ENCODE measurements at places on chromosomes 11 and 22.

DNA sequence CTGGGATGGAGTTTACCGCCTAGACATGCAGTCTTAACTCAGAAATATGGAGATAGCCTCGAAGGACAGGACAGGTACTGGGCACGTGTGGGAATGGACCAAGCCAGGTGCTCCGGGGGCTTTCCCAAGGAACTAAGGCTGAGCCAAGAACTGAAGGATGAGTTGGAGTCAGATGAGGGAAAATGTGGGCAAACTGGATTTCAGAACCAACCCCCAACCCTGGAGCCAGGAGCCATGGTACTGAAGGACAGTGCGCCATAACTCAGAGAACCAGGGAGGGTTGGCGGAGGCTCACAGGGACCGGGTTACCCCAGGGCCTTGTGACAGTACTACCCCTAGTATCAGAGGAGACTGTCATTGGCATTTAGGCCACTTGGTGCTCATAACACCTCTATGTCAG lies 2.5 kb upstream of the MIF start:
- DNase-seq = no peak

DNA sequence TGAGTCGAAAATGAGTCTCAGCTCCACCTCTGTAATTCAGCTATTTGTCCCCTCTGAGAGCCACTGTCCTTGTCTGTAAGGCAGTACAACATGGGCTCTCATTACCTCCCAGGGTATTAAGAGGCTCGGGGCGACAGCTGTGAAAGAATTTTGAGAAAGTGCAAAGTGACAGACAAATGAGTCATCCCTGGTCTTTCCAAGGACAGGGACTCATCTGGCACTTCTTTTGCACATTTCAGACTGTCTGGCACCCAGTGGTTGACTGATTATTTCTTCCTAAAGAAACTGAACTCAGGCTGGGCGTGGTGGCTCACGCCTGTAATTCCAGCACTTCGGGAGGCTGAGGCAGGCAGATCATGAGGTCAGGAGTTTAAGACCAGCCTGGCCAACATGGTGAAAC lies 62.1 kb upstream of the ARFGAP3 start:
- DNase-seq = no peak

- DNase-seq = no peak
These were observed 25.9 kb downstream of the RAB6A start for GRCh38 chr11:73734993-73735392.

DNA sequence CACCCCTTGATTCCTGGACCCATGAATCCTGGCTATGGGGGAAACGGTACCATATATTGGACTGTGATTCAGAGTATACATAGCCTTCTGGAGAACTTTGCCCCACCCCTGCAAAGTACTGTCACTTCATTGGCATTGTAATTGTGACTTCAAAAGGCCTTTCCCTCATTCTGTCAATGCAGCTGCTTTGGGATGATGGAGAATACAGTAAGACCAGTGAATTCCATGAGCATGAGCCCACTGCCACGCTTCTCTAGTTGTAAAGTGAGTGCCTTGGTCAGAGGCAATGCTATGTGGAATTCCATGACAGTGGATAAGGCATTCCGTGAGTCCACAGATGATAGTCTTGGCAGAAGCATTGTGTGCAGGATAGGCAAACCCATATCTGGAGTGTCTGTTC lies 25.7 kb upstream of the MSANTD2 start:
- DNase-seq = no peak

GRCh38 chr11:89182773-89183518 lies 5.3 kb downstream of the TYR start:
- no peak for DNase-seq

- no peak for DNase-seq
These were observed 6.6 kb downstream of the RTL6 start for GRCh38 chr22:44491269-44492035.

- no peak for DNase-seq
These were observed 53.2 kb downstream of the GRIK4 start for GRCh38 chr11:120564573-120565311.

- no peak for DNase-seq
These were observed 1.4 kb upstream of the UVRAG start for GRCh38 chr11:75813622-75814039.

DNA sequence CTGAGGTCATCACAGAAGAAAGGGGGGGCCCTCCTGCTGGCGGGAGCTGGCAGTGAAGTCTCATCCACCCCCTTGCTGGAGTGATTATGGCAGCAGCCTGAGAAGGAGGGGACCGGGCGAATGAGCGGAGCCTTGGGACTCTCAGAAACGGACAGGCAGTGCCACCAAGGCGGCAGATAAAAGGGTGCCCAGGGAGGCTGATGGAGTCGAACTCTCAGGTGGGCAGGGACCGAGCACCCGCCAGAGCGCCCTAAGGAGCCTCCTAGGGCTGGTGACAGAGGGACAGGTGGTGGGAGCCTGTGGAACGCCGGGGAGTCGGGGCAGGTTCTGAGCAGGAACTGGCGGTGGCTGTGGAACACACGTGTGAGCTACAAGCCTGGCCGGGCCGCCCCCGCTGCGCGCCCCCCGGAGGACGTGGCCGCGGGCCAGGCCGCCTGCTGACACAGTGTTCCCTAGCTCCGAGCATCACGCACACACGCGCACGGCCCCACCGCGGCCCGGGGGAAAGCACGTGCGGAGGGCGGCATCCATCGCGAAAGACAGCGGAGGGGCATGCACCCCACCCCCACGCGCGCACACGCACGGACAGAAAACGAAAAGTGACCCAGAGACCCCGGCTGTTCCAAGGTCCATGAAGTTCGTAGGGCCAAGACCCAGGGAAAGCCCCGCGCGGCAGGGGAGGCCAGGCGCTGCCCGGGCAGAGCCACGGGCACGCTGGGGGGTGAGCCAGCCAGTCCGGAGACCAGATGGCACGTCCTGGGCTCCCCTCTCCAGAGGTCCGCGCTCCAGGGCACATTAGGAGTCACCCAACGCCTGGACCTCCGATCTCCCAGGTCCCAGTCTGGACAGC lies 1.0 kb downstream of the VWCE start:
- DNase-seq = peak; percentile 37

DNA sequence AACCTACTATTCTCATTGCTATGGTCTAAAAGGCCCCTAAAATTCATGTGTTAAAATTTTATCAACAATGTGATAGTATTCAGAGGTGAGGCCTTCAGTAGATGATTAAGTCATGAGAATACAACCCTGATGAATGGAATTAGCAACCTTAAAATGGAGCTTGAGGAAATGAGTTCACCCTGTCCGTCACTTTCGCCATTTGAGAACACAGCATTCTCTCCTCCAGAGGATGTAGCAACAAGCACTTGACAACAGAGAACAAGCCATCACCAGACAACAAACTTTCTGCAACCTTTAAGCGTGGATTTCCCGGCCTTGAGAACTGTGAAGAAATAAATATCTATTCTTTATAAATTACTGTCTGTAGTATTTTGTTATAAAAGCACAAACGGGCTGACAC lies 197.0 kb downstream of the SBF2 start:
- DNase-seq = no peak

DNA sequence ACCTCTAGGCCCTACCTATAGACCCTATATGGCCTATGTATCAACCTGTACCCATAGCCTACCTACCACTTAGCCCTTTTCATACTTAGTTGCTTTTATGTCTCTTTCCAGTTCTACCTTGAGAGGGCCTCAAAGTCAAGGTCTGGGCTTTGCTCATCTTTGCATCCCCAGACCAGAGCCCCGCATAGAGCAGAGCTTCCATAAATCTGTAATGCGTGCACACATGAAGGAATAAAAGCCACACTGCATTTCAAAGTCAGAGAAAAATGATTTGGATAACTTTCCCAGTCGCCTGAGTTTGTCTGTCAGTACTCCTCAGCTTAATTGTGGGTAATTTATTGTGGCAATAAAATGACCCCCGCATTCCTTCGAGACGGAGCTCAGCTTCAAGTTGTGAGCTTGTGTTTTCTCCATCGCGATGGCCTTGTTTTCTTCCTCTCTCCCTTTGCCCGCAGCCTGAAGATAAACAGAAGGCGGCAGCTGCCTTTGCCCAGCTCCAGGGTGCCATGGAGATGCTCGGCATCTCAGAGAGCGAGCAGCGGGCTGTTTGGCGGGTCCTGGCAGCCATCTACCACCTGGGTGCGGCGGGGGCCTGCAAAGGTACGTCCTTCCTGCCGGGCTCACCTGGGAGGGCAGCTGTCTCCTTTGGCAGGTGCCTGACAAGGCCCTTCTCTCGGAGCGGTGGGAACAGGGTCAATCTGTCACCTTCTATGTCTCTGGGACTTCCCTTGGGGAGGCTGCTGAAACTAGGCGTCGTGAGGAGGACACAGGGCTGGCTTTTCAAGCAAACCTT lies 55.7 kb downstream of the MYO18B start:
- no peak for DNase-seq

DNA sequence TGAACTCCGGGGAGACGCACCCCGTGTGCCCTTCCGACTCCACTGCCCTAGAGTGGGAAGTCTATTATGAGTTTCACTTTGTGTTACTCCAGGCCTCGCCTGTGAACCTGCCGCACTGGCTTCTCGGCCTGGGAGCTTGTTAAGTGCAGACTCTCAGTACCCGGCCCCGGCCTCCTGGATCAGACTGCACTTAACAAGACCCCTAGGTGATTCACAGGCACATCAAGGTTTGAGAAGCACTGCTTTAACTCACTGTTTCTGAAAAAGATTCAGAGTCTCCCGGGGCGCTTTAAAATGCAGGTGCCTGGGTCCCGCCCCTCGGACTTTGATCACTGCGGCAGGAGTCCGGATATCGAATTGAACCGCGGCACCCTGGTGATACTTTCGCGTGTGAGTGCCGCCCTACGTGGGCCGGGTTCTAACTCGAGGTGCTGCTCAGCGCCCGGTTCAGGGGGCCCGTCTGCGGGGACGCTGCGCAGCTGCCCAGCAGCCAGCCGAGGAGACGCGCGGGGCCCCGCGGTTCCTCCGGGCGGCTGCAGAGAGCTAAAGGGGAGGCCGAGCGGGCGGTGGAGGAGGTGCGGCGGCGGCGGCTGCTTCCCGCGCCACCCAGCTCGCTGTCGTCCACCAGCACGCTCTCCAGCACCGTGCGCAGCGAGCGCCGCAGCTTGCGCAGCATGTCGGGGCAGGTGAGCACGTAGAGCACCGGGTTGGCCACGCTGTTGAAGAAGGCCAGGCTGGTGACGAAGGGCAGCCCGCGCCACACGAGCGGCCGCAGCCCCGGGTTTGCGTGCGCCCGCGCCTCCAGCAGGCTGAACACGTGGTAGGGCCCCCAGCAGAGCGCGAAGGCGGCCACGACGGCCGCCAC lies 3.4 kb downstream of the PTGDR2 start:
- DNase-seq = no peak

DNA sequence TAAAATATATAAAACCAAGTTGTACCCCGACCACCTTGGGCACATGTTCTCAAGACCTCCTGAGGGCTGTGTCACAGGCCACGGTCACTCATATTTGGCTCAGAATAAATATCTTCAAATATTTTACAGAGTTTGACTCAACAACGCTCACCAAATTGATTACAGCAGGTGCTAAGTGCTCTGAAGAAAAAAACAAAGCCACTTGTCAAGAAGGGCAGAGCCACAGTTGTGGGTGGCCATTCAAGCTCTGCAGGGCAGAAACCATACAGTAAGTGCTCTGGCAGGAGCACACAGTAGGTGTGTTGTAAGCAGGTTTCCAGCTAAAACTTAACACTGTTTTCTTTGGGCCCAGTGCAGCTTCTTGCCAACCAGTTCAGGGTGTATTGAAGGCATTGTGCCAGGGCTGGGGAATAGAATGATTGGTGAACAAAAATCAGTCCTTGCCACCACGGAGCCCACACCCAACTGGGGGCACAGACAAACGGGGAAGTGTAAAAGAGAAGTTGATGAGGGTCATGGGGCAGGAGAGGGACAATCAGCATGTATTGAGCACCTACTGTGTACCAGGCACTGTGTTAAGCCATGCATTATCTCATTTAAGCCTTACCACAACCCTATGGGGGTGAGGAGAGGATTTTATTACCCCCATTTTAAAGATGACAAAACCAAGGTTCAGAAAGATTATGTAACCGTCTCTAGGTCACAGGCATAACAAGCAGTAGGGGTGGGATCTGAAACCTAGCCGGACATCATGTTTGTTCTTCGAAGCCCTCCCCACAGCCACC lies 18.2 kb downstream of the ARRB1 start:
- no peak for DNase-seq

GRCh38 chr11:118045191-118045590 lies 31.7 kb upstream of the TMPRSS4 start:
- no peak for DNase-seq

GRCh38 chr11:61927501-61927900 lies 10.1 kb upstream of the RAB3IL1 start:
- DNase-seq = no peak

- DNase-seq = no peak
These were observed 3.0 kb downstream of the RASL10A start for GRCh38 chr22:29312218-29313125.

GRCh38 chr11:8810540-8811301 lies 100.3 kb upstream of the AKIP1 start:
- DNase-seq = no peak

DNA sequence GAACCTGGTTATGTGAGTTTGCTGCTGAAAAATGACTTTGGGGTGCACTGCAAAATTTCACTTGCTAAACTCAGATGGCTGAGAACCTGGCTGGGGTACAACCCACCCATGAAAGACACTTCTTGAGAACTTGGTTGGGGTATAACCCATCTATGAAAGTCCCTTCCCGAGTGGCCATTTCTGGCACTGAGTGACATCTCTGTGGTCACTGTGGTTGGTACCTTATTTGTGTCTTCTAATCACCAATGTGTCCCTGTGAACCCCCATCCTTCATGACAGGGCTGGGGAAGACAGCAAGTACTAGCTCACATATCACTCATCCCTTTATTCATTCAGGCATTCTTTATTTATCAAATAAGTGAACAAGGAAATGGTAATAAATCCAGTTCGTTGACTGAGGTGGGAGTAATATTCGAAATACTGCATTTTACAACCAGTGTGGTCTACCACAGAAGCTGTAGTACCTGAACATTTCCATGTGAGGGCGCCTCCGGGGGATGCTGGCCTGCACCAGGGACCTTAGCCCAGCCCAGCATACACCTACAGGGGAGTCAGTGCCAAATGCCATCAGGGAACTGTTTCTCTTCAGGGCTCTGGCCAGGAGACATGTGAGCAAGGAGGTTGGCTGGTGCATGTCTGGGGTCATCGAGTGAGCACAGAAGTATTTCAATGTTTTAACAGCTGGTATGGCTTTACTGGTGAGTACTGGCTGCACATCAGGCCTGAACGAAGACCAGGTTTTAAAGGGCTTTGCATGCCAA lies 122.1 kb downstream of the CSNK2A3 start:
- DNase-seq = peak; percentile 18

DNA sequence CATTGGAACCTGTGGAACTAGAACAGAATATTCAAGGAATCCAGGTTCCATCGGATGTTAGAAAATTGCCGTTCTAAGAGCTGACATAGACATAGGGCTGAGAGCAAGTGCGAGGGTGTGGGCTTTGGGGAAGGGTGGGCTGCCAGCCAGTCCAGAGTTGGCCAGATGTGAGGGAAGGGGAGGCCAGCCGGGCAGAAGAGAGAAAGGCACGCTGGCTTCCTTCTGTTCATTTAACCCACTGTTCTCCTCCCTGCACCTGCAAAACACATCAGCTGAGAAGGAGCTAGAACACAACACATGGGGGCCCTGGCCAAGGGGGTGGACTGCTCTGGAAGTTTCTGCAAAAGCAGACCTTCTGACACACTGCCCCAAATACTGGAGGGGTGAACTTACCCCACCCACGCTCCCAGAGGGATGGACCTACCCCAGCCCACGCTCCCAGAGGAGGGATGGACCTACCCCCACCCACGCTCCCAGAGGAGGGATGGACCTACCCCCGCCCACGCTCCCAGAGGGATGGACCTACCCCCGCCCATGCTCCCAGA lies 98.0 kb downstream of the SHANK2 start:
- DNase-seq = no peak

- no peak for DNase-seq
These were observed 46.4 kb downstream of the MCM5 start for GRCh38 chr22:35446365-35446764.

- no peak for DNase-seq
These were observed 82.5 kb downstream of the NCAM1 start for GRCh38 chr11:113043698-113044097.
